T-helper 1 cell treated with Interleukin-12 subunit alpha and Interleukin-12 subunit beta and Interleukin-4 antibody, amounts not matched to agents 30 ng/mL and 1 ng/mL, for 36 hours (primary cell): ENCODE measurements at places on chromosomes 4 and X. TPM values are rescaled to one million over a fixed set of nuclear protein-coding genes. Genes with fewer than 3 reads are reported as not detected.

Gene TCEAL3
- total RNA-seq, result 0.49 and 0.80 TPM in 2 replicates

Gene BTC
- not detected in 2 replicates for total RNA-seq

Gene GAGE10
- total RNA-seq, result not detected in 2 replicates

Gene AKAP4
- total RNA-seq, result not detected in 2 replicates

Gene BANK1
- total RNA-seq, result 0.44 and 0.66 TPM in 2 replicates

Gene NAP1L2
- total RNA-seq, result 2.3 and 2.4 TPM in 2 replicates

Gene ADH1A
- not detected in 2 replicates for total RNA-seq

Gene OTUD6A
- total RNA-seq, result not detected in 2 replicates

Gene PDGFRA
- 1.8 and 2.0 TPM in 2 replicates for total RNA-seq

Gene CCNA2
- 61.0 and 61.5 TPM in 2 replicates for total RNA-seq

Gene CSAG2
- not detected in 2 replicates for total RNA-seq

Gene EPGN
- total RNA-seq, result not detected in 2 replicates

Gene TREX2
- total RNA-seq, result 2.3 and 2.4 TPM in 2 replicates

Gene COX7B2
- not detected in 2 replicates for total RNA-seq

Gene VCX3A
- total RNA-seq, result not detected in 2 replicates

Gene CRMP1
- total RNA-seq, result 0.54 and 1.0 TPM in 2 replicates

Gene GAGE13
- not detected in 2 replicates for total RNA-seq

Gene SMR3B
- total RNA-seq, result not detected in 2 replicates

Gene MAGIX
- total RNA-seq, result 2.0 and 2.4 TPM in 2 replicates

Gene ABCG2
- 0.68 and 0.74 TPM in 2 replicates for total RNA-seq

Gene NDST3
- total RNA-seq, result not detected in 2 replicates
